ENCODE measurements at places on chromosomes 7 and 10. TPM values are rescaled to one million over a fixed set of nuclear protein-coding genes. Genes with fewer than 3 reads are reported as not detected.

PDE6C gene
- not detected for total RNA-seq

BLNK gene
- not detected for total RNA-seq

VAX1 gene
- total RNA-seq = not detected

TBL2 gene
- 120 TPM for total RNA-seq

TDRD1 gene
- total RNA-seq = 0.62 TPM

FGL2 gene
- total RNA-seq = 0.22 TPM

TLL2 gene
- total RNA-seq = 0.12 TPM

MICALL2 gene
- total RNA-seq = 16.7 TPM

CDC14C gene
- not detected for total RNA-seq

HECW1 gene
- 0.62 TPM for total RNA-seq

SLC37A3 gene
- total RNA-seq = 67.3 TPM

CYP3A5 gene
- total RNA-seq = 4.8 TPM

ANXA8 gene
- total RNA-seq = 0.12 TPM

SPDYE2 gene
- total RNA-seq = not detected

TAS2R5 gene
- total RNA-seq = 1.00 TPM

LRIT1 gene
- not detected for total RNA-seq

CEP55 gene
- total RNA-seq = 117 TPM

ELOVL3 gene
- not detected for total RNA-seq

LRMDA gene
- 0.55 TPM for total RNA-seq

UCN3 gene
- not detected for total RNA-seq

FKBP6 gene
- total RNA-seq = under 0.01 TPM

CFTR gene
- total RNA-seq = under 0.01 TPM

EPHB6 gene
- 5.0 TPM for total RNA-seq

MTPN gene
- 150 TPM for total RNA-seq

CXCL12 gene
- 16.2 TPM for total RNA-seq

CISD1 gene
- total RNA-seq = 25.7 TPM

SYCE1 gene
- total RNA-seq = not detected

MOGAT3 gene
- total RNA-seq = not detected

GPER1 gene
- 3.0 TPM for total RNA-seq

HMX2 gene
- not detected for total RNA-seq

CLRN3 gene
- not detected for total RNA-seq

TAS2R4 gene
- 1.1 TPM for total RNA-seq

TFEC gene
- total RNA-seq = 0.50 TPM

SAP25 gene
- not detected for total RNA-seq

NPFFR1 gene
- total RNA-seq = not detected

C10orf143 gene
- total RNA-seq = 0.44 TPM

LMOD2 gene
- total RNA-seq = not detected
